ENCODE measurements at places on chromosomes 16 and 17. TPM values are rescaled to one million over a fixed set of nuclear protein-coding genes. Genes with fewer than 3 reads are reported as not detected.

The CLEC19A gene
- total RNA-seq, result not detected

The DNAH9 gene
- not detected for total RNA-seq

The CMTM4 gene
- 77.8 TPM for total RNA-seq

The EPN2 gene
- 73.1 TPM for total RNA-seq

The PEMT gene
- total RNA-seq, result 52.1 TPM

The CD300H gene
- not detected for total RNA-seq

The NOG gene
- total RNA-seq, result 0.25 TPM

The HBA1 gene
- total RNA-seq, result 4.9 TPM

The TPSG1 gene
- not detected for total RNA-seq

The KRT32 gene
- total RNA-seq, result 0.42 TPM

The CTF1 gene
- total RNA-seq, result 1.4 TPM

The OR1A1 gene
- total RNA-seq, result not detected

The CDK10 gene
- total RNA-seq, result 165 TPM

The PERCC1 gene
- not detected for total RNA-seq

The PDILT gene
- total RNA-seq, result not detected

The SMIM5 gene
- 0.12 TPM for total RNA-seq

The C16orf92 gene
- not detected for total RNA-seq

The KIF2B gene
- total RNA-seq, result not detected

The SCN4A gene
- 2.7 TPM for total RNA-seq

The CCL8 gene
- total RNA-seq, result not detected

The TBC1D3C gene
- total RNA-seq, result 0.22 TPM

The NTN3 gene
- total RNA-seq, result 0.30 TPM

The GLOD4 gene
- 80.7 TPM for total RNA-seq
